ENCODE measurements at places on chromosomes 13 and 19.

GRCh38 chr13:30142486-30143211, 164.7 kb downstream of the KATNAL1 start:
- no peak for DNase-seq

GRCh38 chr19:55341171-55341588, 1.5 kb downstream of the KMT5C start:
- DNase-seq = peak; percentile 89

- no peak for DNase-seq
Measured at GRCh38 chr13:27679396-27679795, 57.7 kb downstream of the POLR1D start.

DNA sequence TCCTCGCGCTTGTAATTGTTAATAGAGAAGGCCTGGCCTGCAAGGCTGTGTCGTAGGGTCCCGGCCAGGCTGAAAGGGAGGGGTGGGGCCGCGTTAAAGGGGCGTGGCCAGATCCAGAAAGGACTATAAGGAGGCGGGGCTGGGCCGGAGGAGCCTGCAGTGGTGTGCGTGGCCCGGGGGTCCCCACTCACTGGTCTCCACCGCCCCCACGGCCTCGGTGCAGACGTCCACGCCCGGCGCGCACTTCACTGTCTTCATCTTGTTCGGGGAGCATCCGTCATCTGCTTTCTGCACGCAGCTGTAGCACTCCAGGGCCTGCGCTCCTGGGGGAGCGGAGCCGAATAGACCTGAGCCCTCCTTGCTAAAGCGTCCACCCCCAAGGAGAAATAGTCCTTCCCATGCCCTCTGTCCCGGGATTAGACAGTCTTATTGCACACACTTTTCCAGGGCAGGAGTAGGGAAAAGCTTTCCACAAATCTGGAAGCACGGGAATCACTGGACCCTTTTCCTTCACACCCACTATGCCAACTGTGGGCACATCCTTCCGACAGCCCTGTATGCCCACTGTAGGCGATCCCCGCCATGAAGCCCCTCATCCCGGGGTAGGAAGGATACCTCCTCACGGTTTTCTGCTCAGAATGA, 1.2 kb downstream of the LYPD3 start:
- DNase-seq = peak; percentile 74

DNA sequence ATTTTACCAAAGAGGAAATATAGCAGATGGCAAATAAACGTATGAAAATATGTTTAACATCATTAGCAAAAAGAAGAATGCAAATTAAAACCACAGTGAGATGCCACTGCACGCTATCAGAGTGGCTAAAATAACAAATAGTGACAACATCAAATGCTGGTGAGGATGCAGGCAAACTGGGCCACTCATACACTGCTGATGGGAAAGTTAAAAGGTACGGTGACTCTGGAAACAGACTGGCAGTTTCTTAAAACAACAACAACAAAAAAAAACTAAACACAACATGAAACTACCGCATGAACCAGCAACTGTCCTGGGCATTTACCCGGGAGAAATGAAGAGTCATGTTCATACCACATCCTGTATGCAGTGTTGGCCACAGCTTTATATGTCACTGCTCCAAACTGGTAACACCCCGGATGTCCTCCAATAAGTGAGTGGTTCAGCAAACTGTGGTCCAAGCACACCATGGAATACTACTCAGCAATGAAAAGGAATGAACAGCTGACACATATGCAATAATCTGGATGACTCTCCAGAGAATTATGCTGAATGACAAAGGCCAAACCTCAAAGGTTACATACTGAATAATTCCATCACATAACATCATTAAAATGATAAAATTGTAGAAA, 22.3 kb downstream of the EPS15L1 start:
- no peak for DNase-seq

DNA sequence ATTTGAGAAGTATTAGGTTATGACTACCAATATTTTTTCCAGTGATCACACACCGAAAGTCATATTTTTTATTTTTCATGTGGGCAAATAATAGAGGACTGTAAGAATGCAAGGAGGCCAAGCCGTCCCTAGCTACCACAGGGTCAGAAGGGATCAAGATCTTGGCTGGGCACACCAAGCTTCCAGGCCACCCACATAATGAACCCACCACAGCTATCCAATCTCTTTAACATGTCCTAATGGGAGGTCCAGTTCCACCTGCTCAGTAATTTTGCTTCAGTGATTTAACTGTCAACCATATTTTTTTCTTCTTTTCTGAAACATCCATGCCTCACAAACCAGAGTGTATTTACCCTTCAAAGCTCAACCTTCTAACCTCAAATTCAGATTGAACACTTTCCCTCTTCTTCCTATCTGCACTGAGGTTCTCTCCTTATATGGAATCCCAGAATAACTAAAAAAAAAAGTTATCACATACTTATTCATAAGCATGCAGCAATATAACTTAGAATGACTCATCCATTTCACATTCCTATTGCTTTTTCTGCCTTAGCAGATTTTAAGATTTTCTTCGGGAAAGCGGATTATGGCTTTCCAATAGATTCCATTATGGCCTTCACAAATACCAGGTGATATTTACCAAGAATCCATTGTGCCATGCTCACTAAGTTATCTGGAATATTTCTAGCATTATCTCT, 12.2 kb downstream of the ARGLU1 start:
- DNase-seq = no peak

GRCh38 chr13:38688674-38689073, 1.8 kb downstream of the FREM2 start:
- DNase-seq = no peak

DNA sequence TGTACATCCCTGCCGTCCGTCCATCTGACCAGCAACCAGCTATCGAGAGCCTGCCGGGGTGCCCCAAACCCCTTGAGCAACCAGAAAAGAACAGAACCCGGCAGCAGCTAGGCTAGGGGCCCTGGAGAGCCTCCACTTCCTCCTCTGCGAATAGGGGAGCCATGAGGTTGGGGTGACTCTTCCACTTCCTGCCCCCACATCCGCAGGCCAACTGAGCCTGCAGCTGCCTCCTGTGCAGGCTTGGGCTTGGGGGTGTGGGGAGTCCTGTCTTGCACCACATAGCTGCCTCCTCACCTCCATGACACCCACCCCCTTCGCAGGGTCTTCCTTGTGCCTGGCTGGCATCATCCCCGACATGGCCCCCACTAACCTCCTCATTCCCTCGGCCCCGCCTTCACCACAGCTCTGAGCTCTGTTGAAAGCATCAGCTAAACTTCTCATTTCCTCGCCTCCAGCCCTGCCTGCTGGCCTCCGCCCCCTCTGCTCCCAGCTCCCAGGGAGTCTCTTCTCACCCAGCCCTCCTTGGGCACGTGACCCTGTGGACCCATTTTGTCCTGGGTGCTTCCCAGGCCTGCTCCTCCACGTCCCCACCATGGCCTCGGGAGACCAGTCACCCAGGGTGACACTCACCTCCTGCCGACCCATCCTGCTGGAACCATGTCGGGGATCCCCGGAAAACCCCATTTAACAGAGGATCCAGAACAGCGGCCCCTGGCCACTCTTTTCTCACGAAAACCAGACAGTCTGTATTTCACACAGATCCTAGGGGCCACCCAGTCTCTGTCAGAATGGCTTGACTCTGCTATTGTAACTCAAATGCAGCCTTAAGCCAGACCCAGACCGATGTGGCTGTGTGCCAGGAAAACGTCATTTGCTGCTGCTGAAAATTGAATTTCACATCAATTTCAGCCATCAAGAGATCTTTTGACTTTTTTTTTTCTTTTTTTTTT, 50.4 kb downstream of the MYO9B start:
- DNase-seq = no peak

GRCh38 chr19:55962186-55962585, 14.6 kb downstream of the NLRP8 start:
- no peak for DNase-seq

GRCh38 chr13:46621133-46621532, 68.2 kb downstream of the LRCH1 start:
- DNase-seq = no peak

DNA sequence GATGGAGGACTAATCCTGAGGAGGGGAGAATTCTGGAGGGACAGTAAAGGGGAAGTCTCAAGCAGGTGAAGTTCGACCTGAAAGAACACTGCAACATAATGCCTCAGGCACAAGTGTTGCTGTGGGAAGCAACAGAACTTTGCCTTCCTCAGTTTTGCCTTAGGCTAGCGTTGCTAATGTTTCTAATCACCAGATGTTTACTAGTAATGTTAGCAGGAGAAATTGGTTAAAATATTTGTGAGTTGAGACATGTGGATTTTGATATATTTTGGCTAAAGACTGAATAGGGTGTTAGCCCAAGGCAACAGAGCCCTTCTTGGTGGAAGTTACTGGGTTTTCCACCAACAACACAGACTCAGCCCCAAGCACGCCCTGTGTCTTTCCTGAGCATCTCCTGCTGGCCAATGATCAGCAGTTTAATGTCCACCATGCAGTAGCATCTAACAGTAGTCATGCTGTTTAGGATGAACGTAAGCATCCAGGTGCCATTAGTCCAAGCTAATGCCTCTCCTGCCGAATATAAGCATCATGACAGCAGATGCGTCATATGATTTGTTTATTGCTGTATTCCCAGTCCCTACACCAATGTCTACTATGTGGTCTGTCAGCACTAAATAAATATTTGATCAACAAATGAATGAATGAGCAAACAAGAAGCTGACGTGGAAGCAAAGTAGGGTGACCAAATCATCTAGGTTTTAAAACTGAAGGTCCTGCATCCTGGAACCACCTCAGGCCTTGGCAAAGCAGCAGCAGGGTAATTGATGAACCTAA, 511.9 kb upstream of the HTR2A start:
- DNase-seq = no peak

DNA sequence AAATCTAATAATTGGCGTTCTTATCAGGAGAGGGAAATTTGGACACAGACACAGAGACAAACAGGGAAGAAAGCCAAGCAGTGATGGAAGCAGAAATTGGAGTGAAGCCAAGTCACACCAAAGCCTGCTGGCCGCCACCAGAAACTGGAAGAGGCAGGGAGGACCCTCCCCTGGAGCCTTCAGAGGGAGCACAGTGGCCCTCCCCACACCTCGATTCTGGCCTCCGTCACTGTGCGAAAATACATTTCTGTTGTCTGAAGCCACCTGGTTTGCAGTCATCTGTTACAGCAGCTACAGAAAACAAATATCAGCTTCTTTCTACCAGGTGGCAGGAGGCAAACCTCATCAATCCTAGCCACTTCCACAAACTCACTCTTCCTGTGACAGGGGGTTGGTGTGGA, 8.3 kb upstream of the TLE6 start:
- DNase-seq = peak; percentile 94

GRCh38 chr19:47406711-47407416, 12.5 kb downstream of the MEIS3 start:
- peak; percentile 44 for DNase-seq

GRCh38 chr19:38900743-38901190, 998 bp downstream of the NFKBIB start:
- DNase-seq = no peak

GRCh38 chr19:52453324-52454094, at the start of gene ZNF578:
TSS of gene ZNF578 (plus strand) at chr19:52453553. CDS start at chr19:52501846, 48,293 bp downstream.
- no peak for DNase-seq

- DNase-seq = no peak
Measured at GRCh38 chr13:112871742-112872141, 97.3 kb upstream of the MCF2L start.

DNA sequence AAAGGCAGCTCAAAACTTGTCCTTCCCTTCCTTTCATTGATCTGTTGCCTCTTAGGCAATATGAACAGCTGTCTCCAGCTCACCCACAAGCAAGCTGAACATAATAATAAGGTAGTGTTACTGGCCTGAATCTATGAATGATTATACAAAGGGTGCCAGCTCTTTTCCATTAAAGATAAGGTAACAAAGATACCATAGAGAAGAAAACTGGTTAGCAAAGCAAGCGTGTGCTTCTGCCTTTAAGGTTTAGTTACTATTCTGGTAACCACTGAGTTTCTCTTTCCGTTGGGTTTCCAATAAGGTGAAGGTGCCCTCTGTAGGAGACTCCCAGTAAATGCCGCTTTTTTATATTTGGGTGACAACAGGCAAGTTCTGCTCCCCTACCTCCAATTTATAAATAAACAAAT, 12.1 kb upstream of the DACH1 start:
- DNase-seq = peak; percentile 83

- peak; percentile 51 for DNase-seq
Measured at GRCh38 chr13:21673789-21674489, 3.1 kb downstream of the FGF9 start.

DNA sequence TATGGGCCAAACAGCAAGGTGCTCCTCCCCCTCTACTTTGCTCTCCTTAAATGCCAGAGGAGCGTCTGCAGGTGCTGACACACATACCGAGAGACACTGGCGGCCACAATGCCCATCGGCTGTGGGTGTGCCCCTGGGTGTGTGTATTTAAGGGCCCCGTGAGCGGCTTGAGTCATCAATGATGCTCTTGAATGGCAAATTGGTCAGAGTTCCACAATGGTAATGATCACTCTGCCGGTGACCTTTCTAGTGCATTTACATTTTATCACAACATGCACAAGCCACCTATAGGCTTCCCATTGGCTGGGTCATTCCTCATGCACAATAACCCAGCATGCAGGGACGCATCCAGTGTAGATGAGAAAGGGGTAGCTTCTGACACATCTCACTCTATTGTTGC, 124.8 kb downstream of the ZNF536 start:
- DNase-seq = no peak

GRCh38 chr19:38803543-38803942, 9.2 kb downstream of the LGALS4 start:
- no peak for DNase-seq

DNA sequence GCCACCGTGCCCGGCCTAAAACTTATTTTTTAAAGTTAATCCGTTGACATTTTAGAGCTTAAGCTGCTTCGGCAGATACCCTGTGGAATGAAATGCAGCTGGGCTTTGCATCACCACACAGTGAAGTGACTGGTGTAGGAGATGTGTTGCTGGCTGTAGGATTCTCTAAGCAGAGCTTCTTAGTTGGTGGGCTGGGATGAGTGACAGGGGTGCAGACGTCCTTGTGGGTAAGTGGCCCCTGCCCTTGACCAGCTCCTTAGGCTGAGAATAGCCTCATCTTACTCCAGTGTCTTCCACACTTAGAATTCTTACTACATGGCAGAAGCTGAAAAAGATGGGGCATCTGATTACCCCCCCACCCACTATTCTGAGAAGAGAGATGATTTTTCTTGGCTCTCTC, 11.6 kb downstream of the GATAD2A start:
- DNase-seq = no peak

DNA sequence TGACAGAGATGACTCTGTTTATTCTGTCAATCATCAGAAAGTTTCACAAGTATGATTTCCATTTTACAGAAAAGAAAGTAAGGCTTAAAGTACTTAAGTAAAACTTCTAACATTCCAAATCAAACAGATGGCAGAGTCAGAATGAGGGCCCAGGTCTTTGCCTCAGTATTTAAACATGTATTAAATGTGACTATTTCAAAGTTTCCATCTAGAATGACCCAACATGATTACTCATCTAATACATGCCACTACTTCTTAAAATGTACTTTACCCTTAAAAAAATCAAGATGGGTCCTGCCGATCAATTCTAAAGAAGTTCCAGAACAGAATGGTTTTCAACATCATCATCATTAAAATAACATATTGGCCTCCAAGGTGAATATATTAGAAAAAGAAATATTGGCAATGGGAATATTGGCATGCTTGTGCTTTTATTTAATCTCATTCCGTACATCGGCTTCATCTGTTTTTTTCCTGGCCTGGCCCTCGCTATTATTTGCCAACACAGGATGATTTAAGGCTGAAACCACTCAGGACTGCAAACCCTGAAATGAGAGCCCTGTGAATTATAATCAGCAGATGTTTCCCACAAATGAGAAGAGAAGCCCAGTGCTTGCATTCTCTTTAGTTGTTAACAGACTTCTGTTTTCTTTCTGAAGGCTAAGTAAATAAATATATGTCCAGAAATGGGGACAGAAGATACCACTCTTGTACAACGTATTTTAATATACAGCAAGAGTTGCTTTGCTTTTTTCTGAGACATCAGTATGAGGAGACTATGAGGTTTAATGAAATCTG, 340.0 kb downstream of the DNAJC15 start:
- no peak for DNase-seq

All from NCI-H1105 treated with DMSO at 0.1 percent for 48 hours (cell line).